Stimulated activated CD4-positive, alpha-beta T cell treated with anti-CD3 and anti-CD28 coated beads, Interleukin-12 subunit alpha, Interleukin-12 subunit beta, amount 100 ng/mL, for 48 hours (primary cell): ENCODE measurements at places on chromosomes 7 and 10.

DNA sequence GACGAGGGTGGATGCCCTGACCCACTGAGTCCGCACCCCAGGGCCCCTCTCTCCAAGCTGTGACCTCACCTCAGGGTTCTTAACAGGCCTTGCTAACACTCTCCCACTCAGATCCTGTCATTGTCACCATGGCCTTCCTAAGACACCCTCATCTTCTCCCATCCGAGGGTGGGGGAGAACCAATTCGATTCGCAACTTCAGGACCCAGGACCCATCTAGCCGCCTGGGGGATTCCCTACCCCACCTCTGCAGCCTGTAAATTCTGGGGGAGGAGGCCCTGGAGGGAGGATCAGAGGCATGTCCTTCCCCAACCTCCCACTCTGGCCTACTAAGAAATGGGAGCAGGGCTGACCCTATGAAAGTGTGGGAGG is 17.4 kb downstream of the TRIM8 start:
- DNase-seq: no peak

GRCh38 chr10:91653219-91653870 is 20.5 kb upstream of the PPP1R3C start:
- DNase-seq: no peak

- DNase-seq: no peak
These were observed 167.7 kb upstream of the KCTD7 start for GRCh38 chr7:66460921-66461361.

DNA sequence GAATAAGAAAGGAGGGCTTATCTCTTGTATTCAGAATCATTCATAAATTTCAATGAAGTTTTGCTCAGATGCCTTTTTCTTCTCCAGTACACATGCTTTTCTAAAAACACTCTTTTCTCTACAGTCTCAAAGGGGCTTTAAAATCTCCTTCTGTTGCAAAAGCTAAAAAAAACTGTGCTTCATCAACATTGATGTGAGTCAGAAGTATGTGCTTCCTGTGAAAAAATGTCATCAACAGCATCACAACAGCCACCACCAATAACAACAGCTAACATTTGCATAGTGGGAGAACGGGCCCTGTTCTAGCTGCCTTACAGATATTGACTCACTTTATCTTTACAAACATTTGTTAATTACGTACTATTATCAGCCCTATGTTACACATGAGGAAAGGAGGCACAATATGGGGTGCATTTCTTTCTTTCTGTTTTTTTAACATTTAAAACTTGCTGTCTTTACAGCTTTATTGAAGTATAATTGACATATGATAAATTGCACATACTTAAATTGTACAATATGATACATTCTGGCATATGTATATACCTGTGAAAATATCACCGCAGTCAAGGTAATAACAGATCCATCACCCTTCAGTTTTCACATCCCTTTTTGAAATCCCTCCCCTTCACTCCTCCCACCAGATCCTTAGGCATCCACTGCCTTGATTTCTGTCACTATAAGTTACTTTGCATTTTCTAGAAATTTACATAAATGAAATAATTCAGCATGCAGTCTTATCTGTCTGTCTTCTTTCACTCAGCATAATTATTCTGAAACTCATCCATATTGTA is 1605.4 kb upstream of the LRRTM3 start:
- no peak for DNase-seq

DNA sequence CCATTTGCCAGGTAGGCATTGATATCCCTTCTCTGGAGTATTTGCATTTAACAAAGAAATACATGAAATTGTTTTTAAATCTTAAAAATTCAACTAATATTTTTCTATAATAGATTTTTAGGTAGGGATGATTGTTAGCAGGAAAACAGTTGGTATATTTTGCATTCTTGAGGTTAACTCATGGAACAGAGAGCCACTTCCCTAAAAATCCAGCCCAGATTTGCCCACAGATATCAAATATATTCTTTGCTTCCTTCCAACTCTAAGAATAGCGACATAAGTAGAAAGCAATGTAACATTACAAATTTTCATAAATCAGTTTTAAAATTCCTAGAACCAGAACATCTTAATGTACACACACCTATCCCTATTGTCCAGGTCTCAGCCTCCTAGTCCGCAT is 45.0 kb upstream of the ANLN start:
- DNase-seq: no peak

DNA sequence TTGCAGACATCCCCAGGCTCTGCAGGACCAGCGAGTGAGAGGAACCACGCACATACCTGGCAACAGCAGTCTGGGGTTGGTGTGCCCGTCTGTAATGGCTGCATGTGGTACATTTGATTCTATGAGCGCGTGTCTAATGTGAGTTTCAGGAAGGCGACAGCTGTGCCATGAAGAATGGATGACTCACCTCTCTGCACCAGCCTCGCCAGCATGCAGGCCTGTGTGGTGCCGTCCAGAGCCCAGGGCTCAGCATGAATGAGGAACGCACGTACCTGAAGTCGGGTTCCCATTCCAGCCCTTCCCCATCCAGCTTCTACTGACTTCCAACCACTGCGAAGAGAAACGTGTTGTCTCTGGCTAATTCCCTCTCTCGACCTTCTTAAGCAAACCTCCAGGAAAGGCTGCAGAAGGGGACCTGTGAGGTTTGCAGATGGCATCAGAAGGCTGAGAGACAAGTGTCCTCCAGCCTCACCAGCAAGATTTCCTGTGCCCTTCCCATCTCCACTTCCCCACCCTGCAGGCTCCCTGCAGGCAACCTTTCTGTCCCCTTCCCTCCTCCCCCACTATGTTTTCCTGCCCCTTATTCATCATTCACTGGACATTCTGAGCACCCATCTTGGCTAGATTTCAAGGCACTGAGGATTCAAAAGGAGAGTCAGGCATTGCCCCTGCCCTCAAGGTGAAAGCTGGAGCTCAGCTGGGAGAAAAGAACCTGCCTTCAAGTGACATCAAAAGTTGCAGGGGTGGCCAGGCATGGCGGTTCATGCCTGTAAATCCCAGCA is 54.3 kb downstream of the ASB13 start:
- DNase-seq: no peak

GRCh38 chr10:132665946-132666704 is 119.8 kb downstream of the NKX6-2 start:
- DNase-seq: no peak

DNA sequence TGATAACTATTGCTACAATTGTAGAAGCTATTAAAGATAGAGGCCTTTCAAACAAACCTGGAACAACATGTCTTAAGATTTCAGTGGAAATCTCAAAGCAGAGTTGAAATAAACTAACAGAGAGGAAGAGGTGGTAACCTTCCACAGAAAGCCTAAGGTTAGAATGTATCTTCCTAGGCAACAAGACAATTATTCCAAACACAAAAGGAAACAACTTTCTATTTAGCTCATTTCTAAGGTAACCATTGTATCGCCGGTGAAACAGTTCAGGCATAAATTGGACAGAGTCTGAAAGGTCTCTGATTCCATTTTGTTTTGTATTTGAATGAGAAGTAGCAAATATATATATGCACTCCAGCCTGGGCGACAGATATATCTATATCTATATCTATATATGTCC is 30.7 kb upstream of the HYCC1 start:
- DNase-seq: no peak

- no peak for DNase-seq
These were observed at the start of gene AGR3 for GRCh38 chr7:16881844-16882243. TSS of gene AGR3 (minus strand) at chr7:16881983. CDS start at chr7:16878618, 3,365 bp downstream.

GRCh38 chr7:114086914-114087652 is 168.3 kb upstream of the PPP1R3A start:
- no peak for DNase-seq

DNA sequence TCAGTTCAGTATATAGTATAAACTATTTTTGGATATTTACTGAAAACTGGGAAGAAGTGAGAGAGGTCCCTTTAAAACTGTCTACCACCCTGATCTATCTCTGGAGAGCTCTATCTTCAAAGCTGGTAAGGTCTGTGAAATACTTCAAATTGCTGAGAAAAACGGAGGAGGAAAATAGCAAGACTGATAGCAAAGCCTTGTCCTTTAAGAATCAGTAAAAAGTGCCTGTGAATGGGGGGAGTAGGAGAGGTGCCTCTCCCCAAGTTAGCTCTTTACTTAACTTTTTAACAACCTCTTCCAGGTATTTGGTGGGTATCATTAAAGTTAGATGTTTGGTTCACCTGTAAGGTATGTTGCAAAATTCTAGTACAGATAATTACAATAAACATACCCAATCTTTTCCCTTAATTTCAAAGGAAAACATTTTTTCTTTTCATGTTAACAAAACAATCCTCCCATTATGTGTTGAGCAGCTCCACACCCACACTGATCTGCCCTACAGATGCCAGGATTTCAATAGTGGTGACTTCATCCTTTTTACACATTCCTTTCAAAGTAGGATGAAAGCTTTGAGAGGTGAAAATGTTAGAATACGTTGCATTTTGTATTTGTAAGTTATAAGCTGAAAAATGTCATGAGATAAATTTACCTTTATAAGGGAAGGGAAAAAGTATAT is 149.2 kb downstream of the CRPPA start:
- no peak for DNase-seq

- DNase-seq: no peak
These were observed 75.0 kb upstream of the MAGI2 start for GRCh38 chr7:79528421-79528820.

- DNase-seq: no peak
These were observed 1025.8 kb upstream of the LRRN3 start for GRCh38 chr7:110065121-110065520.

DNA sequence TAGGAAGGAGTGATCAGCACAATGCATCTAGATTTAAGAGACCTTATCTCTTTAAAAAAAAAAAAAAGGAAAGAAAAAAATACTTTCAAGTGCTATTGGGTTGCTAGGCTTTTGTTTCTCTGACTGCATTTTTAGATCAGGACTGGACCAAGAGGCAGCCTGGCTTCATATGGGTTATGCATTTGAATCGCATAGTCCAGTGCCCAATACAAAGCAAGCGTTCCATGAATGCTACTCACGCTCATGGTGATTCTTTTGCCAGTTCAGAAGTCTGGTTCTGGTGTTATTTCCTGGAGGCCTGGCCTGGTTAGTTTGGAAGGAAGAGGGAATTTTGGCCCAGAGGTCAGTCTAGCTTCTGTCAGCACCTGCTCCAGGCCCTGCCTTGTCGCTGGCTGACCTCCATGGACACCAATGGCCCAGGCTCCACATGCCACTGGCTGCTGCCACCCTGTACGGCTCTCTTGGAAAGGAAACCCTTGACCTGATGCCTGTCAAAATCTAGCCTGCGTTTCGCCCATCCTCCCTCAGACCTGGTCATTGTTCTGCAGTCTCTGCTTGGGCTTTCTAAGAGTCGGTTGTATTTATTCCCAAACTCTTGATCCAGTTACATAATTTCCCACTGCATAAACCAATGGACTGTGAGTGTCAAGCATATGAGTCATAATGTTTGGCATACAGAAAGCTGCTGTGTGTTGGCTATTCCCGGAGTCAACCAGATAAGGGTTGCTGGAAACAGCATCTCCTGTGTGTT is 74.3 kb upstream of the MKX start:
- DNase-seq: no peak

GRCh38 chr10:70903262-70903921 is 15.0 kb upstream of the PCBD1 start:
- no peak for DNase-seq

- no peak for DNase-seq
These were observed 32.7 kb downstream of the TSPAN15 start for GRCh38 chr10:69483963-69484362.

DNA sequence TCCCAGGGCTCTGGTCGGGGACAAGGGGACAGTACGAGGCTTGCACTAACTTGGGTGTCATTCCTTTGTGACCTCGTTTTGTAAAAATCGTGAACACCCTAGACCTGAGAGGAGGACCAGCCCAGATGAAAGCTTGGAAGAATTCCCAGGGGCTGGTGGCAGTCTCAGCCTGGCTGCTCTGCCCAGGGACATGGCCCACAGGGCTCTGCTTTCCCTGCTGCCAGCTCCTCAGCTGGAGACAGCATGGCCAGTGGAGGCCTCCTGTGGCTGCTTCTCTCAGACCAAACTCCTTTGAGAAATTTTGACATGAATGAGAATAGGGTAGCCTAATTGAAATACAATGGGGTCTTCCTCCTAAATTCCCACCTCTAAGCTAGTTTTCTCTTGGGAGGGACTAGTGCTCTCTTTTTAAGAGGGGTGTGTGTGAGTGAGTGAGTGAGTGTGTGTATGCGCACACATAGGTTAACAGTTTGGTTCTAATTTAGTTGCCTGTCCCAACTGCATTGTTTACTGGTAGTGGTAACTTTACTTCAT is 140.3 kb upstream of the EFCAB10 start:
- no peak for DNase-seq

GRCh38 chr10:115539142-115539762 is 446.1 kb downstream of the ATRNL1 start:
- DNase-seq: no peak

DNA sequence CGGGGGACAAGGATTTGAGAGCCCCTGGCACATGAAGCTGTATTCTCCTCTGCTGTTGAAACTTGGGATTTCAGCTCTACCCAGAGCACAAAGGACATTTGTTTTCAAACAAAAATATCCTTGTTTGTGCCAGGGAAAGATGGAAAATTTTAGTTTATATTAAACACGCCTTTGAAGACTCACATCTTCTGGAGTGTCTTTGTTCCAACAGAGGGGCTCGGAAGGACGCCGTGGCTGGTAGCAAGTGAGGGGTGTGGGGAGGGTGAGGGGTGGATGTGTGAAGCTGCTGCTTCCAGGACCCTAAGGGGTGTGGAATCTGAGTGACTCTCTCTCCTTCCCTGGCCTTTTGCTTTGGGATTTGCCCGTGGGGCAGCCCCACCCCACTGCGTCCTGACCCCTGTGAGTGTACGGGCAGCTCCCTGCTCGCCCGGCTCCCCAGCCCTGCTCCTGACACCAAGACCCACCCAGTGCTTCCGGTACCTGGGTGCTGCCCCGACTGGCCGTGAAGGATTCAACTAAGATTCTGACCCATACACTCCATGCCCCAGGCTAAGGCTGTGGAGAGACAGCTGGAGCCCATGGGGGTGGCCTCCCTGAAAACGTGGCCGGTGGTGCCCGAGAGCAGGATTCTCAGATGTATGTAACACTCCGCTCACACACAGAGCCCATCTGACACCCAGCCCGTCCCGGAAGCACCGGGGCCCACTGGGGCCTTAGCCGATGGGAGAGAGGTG is 59.6 kb downstream of the ZRANB1 start:
- DNase-seq: no peak

GRCh38 chr10:18713077-18713476 is 53.8 kb downstream of the ARL5B start:
- no peak for DNase-seq

DNA sequence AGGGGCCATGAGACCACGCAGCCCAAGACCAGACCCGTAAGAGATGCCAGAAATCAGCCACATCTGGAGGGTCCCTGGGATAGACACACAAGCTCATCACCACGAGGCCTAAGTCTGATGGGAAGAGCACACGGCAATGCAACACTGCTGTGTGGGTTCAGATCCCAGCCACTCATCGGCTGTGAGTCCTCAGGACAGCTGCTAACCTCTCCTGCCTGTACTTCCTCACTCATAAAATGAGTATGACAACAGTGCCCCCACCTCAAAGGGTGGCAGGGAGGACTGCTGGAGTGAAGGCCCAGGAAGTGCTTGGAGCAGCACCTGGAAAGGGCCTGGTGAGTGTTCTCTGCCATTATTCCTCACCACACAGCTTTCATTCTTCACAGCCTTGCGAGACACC is 60.9 kb downstream of the MAD1L1 start:
- DNase-seq: no peak

GRCh38 chr7:132516042-132516840 is 60.0 kb downstream of the PLXNA4 start:
- DNase-seq: no peak
